ENCODE measurements at places on chromosomes 2 and 18.

GRCh38 chr18:44946529-44947113 lies 265.9 kb downstream of the SETBP1 start:
- DNase-seq: no peak

DNA sequence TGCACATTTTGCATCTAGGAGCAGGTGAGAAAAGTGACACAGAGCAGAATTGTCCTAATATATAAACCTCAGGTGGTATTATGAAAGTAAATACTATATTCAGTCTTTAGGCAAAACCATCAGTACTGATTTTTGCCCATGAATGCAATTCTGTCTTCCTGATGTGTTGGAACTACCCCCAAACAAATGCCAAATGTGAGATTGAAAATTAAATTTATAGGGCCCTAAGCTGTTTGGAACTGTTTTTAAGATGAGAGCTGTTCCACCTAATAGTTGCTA lies 115.2 kb downstream of the SH3RF3 start:
- DNase-seq: no peak

DNA sequence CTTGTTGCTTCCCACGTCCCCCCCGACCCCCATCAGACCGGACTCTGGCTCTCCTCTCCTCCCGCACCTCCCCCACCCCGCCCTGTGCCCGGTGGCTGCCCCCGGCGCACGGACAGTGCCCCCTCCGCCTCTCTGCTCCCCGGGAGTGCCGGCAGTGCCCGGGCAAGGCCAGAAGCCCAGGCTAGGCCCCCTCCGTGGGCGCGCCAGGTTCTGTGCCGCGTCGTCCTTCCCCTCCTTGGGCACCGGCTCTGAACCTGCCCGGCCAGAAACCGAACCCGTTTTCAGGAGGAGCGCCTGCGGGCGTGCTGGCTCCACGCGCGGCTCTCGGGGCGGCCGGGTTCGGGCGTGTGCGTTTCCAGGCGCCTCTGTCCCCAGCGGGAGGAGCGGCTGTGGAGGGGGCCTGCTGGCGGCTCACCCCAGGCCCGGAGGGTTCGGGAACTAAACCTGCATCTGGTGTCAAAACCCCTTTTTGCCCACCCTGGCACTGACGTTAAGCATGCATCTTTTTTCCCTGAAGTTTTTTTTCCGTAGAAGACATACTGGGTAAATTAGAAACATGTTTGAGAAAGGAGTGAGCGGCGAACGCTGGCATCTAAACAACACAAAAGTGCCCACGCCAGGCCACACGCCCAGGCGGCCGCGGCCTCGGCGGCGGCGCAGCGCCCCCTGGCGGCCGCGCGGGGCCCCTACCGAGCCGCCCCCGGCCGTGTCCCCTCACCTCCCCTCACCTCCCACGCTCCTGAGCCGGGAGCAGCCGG lies 123.9 kb upstream of the SLC1A4 start:
- DNase-seq: peak; percentile 39

DNA sequence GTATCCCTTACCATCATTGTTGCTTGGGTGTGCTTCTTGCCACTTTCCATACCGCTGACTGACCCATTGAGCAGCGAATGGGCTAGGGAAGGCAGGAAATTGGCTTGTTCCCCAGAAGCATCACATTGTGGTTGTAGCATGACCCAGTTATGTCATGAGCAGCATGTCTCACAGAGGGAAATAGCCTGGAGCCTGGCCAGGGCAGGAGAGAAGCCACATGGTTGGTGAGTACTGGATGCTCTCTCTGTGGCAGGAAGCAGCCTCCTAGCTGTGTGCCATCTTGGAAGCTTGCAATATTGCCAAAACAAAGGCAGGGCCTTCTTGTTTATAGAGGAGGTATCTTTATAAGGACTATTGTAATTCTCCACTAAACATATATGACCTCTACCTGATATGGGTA lies 482.6 kb downstream of the PIK3C3 start:
- DNase-seq: no peak

DNA sequence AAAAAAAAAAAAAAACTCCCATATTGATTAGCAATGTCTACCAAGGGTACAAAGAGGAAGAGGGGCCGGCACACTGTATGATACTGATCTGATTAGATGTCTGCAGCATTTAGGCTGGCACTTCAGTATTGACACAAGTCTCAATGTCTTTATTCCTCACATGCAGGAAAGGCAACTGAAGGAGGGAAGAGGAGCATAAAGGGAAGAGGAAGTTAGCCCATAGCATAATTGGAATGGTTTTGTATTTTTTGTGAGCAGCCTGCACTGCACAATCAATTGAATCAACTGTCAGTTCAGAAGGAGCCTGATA lies 79.0 kb downstream of the DNER start:
- no peak for DNase-seq

DNA sequence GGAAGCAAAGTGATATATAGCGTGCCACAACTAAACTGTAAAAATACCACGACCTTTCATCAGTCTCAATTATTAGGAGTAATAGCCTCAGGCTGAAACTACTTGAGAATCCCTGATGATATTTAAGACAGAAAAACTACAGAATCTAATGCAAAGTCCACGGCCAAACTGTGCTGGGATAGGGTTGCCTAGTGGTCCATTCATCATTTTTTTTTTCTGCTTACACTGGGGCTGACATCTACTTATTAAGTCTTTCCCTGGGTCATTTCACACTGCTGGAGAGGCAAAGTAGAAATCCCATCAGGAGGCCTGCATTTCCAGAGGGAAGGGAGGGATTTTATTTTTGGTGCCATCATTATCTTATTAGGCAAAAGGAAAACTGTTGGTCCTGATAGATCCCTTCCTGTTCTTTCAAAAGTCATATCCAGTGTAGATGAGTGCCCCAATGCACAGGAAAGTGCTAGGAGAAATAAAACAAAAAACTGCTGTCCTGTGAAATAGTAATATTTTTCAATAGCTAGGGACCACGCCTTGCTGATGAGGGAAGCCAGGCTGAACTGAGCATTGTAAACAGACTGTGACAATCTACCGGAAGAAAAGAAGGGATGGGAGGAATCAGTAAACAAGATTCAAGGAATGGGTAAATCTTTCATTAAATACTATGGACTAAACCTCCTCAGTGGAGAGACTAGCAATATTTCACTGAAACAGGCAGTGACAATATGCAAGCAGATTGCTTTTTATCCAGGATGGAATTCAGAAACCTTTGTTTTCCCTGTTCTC lies 644.3 kb downstream of the IRS1 start:
- DNase-seq: no peak

DNA sequence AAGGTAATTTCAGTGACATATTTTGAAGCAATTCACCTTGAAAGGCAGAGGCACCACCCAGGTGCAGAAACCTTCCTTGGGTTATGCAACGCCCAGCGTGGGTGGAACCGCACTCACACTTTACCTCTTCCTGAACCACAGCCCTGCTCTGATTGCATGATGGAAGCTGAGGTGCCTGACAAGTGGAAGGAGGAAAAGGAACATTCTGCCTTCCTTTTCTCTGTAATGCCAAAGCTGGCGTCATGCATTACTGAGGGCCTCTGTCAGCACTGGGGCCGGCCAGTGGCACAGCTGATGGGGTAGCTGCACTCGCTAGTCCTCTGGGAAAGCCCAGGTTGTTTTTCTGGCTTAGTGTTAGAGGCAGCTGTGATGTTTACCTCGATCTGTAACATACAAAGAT lies 266.5 kb downstream of the NEDD4L start:
- DNase-seq: no peak

- no peak for DNase-seq
Observed at GRCh38 chr2:120108749-120109148, 95.9 kb downstream of the EPB41L5 start.

DNA sequence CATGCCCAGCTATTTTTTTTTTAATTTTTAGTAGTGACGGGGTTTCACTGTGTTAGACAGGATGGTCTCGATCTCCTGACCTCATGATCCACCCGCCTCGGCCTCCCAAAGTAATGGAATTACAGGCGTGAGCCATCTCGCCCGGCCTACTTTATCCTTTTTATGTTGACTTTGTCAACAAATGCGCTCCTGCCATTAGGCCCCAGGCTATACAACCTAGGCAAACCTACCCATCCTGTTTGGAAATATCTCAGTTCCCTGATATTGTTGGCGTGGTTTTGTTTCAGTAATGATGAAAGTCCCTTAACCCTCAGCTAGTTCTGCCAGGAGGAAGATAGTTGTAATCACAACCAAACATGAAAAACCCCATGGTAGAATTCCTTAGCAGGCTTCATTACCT lies 249.4 kb upstream of the SOX11 start:
- no peak for DNase-seq

DNA sequence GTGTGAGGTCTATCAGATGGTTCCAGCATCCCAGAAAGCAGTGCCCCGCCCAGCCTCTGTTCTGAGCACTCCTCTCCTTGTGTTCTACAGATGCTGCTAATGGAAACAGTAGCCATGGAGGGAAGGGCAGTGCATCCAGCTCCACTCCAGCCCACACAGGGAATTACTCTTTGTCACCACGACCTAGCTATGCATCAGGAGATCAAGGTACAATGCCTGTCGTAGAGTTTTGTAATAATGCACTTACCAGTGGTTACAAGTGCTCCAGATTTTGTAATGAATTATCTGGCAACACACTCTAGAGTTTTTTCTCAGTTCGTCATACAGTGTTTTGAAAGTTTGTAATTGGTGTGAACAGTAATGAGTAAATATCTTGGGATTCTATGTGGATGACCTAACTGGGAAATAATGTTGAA lies 161.1 kb downstream of the ESCO1 start:
- DNase-seq: no peak

DNA sequence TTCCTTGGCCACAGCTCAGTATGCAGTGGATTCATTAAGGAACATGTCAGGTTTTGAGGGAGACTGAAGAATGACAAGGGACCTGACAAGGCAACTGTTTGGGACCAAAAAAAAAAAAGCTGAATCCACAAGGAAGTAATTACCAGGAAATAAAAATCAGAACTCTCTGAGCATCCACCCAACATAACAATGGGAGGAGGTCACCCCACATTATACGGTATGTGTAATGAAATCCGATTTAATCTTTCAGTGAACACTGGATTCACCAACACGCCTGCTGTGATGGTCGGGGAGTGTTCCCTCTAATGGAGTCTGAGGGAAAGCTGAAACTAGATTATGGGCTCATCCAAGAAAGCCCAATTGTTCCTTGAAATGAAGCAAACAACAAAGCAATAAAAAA lies 329.3 kb downstream of the ETAA1 start:
- DNase-seq: no peak

GRCh38 chr2:164677733-164678132 lies 56.5 kb upstream of the GRB14 start:
- no peak for DNase-seq

- DNase-seq: no peak
Observed at GRCh38 chr2:106053116-106053515, 141.0 kb downstream of the UXS1 start.

DNA sequence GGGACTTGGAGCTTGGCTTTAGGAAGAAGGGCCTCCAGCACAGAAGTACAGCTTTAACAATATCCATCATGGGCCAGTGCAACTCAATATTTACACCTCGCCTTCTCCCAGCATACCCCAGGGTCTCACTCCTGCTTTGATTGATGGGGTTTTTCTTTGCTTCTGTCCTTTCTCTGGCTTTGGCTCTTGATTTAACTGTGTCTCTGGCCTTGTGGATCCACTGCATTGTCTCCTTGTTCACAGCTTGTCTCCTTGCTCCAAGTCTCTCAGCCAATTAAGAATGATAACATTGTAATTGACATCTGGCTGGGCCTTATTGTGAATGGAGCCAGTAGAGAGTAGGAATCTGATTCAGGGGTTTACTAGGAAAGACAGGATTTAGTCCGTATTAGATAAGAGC lies 1019.5 kb downstream of the TMEM182 start:
- no peak for DNase-seq

DNA sequence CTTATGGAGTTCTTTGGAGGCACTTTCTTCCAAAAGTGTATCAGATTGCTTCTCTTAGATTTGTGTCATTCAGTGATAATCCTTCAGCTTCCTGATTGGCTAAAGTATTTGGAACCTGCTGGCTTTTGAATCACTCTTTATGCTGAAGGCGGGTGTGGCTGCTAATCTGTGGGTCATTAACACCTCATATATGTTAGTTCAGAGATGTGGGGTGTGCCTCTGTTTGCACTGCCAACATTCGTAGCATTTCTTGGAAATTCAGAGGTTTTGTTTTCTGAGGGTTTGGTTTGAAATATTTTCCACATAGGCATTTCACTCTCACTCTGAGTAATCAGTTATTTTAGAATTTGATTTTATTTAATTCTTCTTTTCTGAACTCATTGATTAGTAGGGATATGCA lies 1604.4 kb upstream of the ACVR2A start:
- DNase-seq: no peak

DNA sequence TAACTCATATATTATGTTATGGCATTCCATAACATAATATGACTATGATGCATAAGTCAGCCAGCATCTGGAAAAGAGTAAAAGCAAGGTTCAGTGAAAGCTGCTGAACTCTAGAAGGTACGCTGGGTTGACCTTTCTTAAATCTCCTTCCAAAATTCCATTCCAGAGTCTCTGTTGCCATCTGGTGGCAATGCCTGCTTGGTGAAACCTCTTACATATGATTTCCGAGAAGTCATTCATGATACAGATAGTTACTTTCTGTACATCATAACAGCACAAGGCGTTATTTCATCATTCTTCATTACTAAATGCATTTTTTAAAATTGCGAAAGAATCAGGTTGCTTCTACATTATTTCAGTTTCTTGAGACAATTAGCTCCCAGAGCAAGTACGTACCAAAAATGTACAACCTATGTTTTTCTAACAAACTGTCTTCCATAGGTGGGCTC lies 7.0 kb upstream of the EPG5 start:
- no peak for DNase-seq

DNA sequence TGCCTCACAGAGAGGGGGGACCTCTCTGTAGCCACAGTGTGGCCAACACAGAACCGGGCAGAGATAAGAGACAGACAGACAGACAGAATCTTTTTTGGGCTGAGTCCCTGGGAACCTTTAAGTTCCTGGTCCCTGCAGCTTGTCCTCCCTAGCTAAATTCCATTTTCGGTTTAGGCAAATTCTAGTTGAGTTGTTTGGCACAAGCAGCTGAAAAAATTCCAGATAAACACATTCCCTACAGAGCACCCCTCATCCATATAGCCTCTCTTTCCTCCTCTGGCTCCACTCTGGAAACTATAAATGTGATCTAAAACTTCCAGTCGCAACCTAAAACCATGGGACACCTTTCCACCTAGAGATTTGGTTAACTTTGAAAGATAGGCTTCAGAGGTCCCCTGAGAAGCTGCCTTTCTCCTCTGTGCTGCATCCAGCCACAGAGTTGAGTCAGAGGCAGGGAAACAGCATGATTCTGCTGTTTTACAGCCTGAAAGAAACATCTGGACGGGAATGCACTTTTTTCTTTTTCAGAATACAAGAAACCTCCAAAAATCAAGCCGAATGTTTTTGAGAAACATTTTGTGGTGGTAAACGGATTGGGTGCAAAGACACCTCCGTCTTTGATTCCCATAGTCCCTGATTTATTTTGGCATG lies 30.9 kb downstream of the SLC4A3 start:
- no peak for DNase-seq

DNA sequence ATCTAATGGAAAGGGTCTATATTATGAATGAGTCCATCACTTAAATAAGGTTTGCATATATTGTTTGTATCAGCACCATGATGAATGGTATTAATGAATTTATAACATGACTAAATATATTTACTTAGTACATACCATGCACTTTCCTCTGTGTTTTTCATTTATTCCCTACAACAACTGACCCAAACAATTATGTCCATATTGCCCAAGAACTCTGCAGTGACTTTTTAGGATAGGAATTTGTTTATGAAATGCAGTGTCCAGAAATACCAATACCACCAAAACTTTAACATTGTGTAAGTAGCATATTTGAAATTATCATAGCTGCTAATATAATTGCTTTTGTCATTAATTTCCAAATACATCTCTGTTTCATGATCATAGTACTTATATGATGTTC lies 119.7 kb downstream of the WDR7 start:
- no peak for DNase-seq
